ENCODE measurements at places on chromosomes 1 and 21. TPM values are rescaled to one million over a fixed set of nuclear protein-coding genes. Genes with fewer than 3 reads are reported as not detected.

- no peak for DNase-seq
These were observed 3.1 kb upstream of the LMNA start for GRCh38 chr1:156111355-156111962.

- no peak for DNase-seq
These were observed 19.4 kb downstream of the KIAA0319L start for GRCh38 chr1:35537806-35538205.

DNA sequence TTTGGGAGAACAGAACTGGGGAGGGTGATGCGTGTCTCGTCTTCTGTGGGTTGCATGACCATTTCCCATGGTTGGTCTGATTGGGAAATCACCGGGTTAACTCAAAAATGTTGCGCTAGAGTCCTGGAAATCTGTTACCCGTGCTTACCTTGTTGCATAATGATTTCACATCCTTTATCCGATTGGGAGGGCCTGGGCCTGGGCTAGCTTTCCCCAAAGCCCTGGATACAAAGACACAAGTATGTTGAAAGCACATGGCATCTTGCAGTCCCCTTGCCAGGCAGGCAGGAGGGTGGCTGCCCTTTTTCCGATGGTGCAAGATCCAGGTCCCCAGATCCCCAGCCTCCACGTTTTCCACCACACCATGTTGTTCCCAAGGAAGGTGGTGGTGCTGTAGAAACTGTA, 582 bp downstream of the TRPM2 start:
- DNase-seq = no peak

GRCh38 chr1:172373864-172374263, 46.6 kb upstream of the C1orf105 start:
- DNase-seq = no peak

DNA sequence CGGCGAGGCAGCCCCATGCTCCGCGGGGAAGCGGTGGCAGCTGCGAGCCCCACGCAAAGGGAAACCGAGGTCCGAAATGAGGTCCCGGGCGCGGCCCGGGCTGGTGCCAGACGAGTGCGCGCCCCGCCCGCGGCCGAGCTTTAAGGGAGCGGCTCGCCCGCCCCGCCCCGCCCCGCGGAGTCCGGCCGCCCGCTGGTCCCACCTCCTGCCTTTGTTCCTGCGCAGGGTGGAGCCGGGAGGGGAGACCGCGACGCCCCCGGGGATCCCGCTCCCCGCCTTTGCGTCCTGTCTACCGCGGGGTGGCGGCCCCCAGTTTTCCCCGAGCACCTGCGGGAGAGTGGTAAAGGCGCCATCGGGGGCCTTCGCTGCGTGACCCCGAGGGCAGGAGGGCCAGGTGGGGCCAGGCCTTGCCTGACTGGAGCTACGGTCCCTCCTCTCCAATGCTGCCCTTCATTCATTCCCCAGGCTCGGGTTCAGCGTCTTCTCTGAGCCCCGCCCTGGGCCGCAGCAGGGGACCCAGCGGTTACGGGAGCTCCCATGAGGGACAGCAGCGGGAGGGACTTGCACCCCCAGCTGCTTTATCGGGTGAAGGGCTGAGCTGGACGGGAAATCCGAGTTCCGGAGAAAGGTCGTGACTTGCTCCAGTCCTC, at the start of gene HES2:
Gene HES2, minus strand, starts transcription at position 116 of the 650 bp plus-strand sequence. Its CDS starts 99 bp downstream, at position 17.
- DNase-seq = no peak

GRCh38 chr1:245278846-245279245, 124.1 kb downstream of the KIF26B start:
- DNase-seq = no peak

GRCh38 chr1:59486615-59487014, 189.7 kb downstream of the FGGY start:
- no peak for DNase-seq

DNA sequence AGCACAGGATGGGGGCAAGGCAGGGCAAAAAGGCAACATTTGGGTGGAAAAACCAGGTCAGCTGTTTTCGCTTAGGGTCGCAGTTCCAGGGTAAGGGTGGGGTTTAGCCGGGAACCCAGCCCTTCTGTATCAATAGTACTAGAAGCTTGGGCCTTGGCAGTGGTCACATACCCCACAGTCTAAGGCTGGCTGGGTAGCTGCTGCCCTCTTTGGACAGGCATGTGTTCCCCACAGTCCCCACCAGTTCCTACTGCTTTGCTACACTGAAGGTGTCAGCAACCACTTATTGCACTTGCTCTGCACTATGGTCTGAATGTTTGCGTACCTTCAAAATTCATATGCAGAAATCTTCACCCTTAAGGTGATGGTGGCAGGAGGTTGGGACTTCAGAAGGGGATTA, 349.8 kb downstream of the LTN1 start:
- no peak for DNase-seq

DNA sequence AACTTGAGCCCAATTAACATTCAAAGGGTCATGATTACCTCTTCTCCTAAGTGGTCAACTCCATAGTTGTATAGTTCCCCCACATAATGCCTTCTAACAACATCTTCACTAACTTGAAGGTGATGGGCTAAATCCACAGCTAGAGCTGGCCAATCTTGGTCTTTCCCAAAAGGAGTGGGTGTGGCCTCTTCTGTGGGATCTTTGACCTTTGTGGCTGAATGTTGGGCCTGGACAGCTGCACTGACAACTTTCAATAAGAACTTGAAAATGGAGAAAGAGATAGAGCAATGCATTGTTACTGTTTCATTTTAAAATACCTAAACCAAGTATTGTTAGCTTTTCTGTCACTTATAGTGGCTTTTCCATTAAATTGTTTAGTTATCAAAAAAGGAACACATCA, 59.2 kb downstream of the IARS2 start:
- peak; percentile 10 for DNase-seq

- no peak for DNase-seq
These were observed 129.8 kb downstream of the PBX1 start for GRCh38 chr1:164688791-164689190.

DNA sequence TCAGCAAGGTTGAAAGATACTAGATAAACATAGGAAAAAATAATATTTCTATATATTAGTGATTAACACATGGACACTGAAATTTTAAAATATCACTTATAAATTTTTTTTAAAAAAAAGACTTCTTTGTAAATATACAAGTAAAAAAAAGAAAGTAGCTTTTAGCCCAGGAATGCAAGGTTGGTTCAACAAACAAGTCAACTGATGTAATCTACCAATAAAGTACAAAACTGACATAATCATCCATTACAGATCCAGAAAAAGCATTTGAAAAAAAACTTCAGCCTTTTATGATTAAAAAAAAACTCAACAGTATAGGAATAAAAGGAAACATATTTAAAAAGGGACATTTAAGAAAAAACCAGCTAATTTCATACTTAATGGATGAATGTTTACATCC, 48.4 kb downstream of the TRMT1L start:
- no peak for DNase-seq

GRCh38 chr1:223834660-223835263, 11.0 kb downstream of the TP53BP2 start:
- DNase-seq = no peak

DNA sequence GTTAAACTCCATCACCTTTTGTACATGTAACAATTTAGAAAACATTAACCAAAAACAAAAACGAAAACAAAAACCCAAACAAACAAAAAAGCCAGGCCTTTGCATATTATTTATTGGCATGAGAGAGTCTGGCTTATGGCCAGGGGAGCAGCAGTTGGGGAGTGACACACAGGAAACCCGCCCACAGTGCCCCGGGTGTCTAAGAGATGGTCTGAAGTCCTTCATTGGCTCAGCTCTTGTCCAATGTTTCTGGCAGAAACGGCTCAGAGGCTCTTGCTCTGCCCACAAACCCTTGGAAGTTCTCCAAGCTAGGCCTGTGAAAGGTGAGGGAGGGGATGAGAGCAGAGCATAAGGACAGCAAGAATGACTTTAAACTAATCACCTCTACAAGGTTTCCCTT, 131.5 kb downstream of the CNIH3 start:
- peak; percentile 35 for DNase-seq

GRCh38 chr1:4488018-4488417, 166.4 kb upstream of the AJAP1 start:
- no peak for DNase-seq

DNA sequence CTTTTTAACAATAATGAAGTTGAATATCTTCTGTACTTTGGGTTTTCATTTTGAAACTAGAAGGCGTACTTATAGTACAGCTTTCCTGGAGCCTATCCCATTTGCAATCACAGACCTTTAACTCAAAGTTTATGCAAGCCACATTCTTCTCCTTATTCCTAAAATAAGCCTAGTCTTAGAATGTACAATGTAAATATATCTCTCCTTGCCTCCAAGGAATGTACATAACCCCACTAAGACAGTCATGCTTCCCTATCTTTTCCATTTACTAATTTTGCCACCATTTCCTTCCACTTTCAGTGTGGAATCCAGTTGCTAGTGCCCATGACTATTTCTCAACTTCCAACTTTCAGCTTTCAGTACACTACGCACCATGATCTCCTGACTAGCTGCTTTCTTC, 327.6 kb downstream of the ST6GALNAC3 start:
- DNase-seq = no peak

DNA sequence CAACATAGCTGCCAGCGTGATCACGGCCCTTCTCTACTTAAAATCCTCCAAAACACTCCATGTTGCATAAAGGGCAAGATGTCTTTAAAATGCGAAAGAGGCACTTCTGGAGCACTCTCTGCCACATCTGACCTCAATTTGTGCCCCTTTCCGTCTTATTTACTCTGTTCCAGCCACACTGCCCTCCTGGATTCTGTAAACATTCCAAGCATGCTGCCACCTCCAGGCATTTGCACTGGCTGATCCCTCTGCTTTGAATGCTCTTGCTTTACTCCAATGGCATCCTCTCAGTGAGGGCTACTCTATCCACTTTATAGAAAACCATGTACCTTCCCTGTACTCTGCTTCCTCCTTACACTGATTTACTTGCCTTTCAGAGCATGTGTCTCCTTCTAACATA, 5.3 kb upstream of the RGS7 start:
- DNase-seq = no peak

DNA sequence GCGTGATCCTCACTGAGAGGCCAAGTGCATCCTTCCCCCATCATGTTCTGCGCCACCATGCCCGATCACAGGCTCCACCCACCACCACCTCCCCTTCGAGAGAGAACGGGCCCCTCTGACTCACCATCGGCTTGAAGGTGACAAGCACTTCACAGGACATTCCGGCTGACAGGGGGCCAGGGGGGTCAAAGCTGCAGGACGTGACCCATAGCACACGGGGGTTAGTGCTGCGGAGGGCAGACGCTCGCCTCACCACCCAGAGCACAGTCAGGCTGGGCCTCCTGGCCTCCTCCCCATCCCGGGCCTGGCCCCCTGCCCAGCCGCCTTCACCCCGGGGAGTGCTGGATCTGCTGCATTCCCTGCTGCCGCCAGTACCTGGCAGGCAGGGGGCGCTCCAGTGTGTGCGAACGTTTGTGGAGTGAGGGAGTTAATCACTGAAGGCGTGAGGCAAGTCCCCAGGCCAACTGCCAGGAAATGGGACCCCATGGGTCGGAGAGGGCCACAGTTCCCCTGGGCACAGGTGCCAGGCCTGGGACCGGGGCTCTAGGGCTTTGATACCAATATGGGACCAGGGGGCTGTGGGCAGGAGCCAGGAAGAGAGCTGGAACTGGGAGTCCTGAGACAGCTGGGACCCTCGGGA, 40.9 kb upstream of the TMEM52 start:
- peak; percentile 79 for DNase-seq

DNA sequence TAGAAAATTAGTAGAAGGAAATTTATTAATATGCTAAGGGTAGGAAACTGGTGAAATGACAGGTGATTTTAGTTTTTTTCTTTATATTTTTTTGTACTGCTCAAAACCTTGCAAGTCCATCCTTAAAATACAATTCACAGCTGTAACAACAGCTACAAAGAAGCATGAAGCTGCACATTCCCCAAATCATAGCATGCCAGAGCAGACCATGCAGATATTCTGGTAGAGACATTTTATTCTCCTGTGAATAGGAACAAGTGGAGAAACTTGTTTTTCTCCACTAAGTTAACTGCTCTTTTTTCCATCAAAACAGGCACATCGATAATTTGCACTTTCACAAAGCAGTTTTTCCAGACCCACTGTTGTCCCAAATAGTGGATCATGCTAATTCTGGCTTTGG, 1125.7 kb downstream of the BRINP3 start:
- no peak for DNase-seq

GRCh38 chr1:171898941-171899340, 57.6 kb downstream of the DNM3 start:
- peak; percentile 97 for DNase-seq

DNA sequence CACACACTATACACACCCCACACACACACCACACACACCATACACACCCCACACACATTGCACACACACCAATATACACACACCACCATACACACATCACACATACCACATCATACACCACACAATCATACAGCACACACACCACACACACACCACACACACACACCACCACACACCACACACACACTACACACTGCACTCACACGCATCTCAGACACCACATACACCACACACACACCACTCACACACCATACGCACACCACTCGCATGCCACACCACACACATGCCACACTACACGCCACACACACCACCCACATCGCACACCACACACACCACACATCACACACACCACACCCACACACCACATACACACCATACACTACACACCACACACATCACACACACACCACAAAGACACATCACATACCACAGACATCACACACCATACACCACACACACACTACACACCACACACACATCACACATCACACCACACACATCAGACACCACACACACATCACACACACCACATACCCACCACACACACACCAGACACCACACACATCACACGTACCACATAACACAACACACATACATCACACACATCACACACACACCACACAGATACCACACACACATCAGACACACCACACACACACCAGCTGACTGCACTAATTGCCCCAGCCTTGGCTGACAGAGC, 54.6 kb downstream of the HSF2BP start:
- no peak for DNase-seq

DNA sequence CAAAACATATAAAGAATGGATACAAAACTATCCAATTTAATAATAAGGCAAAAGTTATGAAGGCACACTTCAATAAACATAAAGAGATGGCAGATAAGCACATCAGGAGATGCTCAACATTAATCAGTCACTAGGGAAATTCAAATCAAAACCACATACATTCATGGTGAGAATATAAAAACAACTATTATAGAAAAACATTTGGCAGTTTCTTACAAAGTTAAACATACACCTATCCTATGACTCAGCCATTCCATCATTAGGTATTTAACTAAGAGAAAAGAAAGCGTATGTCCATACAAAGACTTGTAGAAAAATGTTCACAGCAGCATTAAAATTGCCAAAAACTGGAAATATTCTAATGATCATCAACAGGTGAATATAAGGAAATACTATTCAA, 44.3 kb downstream of the KIFAP3 start:
- DNase-seq = no peak

The HRNR gene
- not detected for total RNA-seq

The SLAMF1 gene
- total RNA-seq = not detected

The TPTE gene
- 0.26 TPM for total RNA-seq

The BSND gene
- total RNA-seq = not detected

The PEAR1 gene
- total RNA-seq = not detected

The UBE2G2 gene
- 53.3 TPM for total RNA-seq

The TGFB2 gene
- total RNA-seq = 2.1 TPM

The ANGPTL1 gene
- total RNA-seq = 1.8 TPM

The ASPM gene
- total RNA-seq = 20.7 TPM

Measured in SK-MEL-5 (cell line).